ENCODE measurements at places on chromosomes 4 and X.
A peak's percentile ranks its signal among the peaks of the same experiment; 100 is the strongest.

- DNase-seq: no peak
Measured at GRCh38 chrX:41728125-41728524, 4.1 kb downstream of the GPR82 start.

GRCh38 chrX:139738581-139738980, 30.6 kb upstream of the MCF2 start:
- DNase-seq: no peak

DNA sequence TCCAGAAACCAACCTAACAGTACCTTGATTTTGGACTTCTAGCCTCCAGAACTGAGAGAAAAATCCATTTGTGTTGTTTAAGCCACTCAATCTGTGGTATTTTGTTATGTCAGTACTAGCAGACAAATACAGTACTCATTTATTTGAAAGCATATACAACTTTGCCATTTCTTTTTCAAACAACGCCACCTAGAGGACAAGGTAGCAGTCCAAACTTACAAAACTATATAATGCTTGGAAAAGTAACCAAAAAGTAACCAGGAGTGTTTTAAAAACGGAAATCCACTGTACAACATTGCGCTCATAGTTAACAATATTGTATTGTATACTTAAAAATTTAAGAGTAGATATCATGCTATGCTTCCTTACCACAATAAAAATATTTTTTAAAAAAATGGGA, 37.0 kb upstream of the FGF13 start:
- peak; percentile 15 for DNase-seq

GRCh38 chr4:187124331-187124730, 400.7 kb upstream of the FAT1 start:
- no peak for DNase-seq

GRCh38 chr4:128241019-128241418, 46.6 kb downstream of the PGRMC2 start:
- no peak for DNase-seq

- DNase-seq: no peak
Measured at GRCh38 chr4:1413204-1413663, 7.0 kb upstream of the NKX1-1 start.

- DNase-seq: no peak
Measured at GRCh38 chr4:120613778-120614177, 308.7 kb downstream of the PRDM5 start.

GRCh38 chrX:14872355-14872754, 514 bp downstream of the FANCB start:
- DNase-seq: no peak

DNA sequence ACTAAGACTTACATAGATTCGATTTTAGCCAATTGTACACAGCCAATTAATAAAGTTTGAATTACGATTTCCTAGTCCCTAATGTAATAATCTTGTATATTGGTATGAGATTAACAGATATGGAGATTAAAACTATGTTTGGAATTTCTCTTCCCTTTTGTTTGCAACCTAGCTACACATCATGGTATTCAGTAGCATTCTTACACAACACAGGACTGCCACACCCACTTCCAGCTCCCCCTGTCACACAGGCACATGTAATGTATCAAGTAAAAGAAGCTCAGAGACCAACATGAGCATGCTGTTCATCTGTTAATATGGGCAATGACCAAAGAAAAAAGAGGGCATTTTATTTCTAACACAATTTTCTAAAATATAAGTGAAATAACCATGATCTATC, 12.8 kb downstream of the SLC6A14 start:
- no peak for DNase-seq

- DNase-seq: no peak
Measured at GRCh38 chr4:121740796-121741409, 24.1 kb downstream of the SMIM43 start.

DNA sequence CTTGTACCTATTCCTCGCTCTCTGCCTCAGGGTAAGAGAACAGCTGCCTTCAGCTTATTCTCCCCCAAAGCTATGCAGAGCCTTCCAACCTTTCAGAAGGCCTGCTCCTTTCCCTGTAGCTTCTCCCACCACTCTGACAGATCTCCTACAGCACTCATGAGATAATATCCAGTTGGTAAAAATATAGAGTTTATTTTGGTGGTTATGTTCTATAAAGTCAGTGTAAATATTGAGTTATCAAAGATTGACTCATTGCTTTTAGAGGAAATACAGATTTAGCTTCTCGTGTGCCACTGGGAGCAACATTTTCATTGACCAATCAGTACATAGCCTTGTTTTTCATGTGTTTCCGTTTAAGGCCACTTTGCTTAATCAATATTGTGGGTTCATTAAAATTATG, 216.2 kb upstream of the TECRL start:
- no peak for DNase-seq

DNA sequence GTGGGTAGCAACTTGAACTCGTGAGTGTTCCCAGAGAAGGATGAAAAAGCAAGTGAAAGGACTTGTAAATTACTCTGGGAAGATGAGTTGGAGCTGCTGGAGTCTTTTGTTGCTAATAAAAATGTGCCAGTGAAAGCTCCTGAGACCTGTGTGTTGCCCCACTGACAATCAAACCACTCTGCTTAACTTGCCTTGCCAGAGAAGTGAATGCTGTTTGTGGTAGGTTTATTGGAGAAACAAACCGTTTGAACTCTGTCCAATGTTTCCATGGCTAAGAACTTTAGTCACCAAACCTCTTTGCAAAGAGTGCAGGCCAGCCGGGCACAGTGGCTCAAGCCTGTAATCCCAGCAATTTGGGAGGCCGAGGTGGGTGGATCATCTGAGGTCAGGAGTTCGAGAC, 586.9 kb downstream of the PCDH7 start:
- no peak for DNase-seq

DNA sequence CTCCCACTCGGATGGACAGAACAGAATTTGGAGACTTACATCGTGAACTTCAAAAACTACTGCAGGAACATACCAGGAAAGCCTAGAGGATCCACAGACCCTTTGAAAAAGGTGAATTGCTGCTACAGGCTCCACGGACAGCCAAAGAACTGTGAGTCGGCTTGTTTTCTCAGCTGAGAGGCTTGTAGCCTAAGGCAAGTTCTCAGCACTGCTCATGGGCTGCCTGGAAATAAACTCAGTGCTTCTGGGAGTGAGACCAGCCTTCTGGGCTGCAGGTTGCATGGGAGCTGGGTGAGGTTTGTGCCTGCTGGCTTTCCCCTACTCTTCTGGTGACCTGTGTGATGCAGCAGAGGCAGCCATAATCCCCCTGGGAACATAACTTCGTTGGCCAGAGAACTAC, 1397.6 kb downstream of the FAM133A start:
- DNase-seq: no peak

DNA sequence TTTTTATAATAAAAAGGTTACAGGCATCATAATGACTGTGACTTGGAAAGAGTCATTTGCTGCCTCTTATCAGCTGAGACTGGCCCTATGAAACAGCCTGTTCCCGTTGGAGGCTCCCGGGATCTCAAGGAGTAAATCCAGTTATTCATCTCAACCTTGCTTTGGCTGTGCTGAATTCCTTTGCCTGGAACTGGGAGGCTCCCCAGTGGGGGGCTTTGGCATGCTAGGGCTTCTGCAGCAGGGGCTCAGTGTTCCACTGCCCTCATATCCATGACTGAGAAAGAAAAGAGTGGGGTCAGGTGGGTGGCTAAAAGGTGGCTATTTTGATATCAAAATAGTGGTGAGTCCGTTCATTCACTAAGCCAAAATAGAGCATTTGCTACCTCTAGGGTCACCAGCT, 71.2 kb downstream of the TRPC5 start:
- no peak for DNase-seq

GRCh38 chr4:31343061-31343460, 622.9 kb downstream of the PCDH7 start:
- DNase-seq: no peak

DNA sequence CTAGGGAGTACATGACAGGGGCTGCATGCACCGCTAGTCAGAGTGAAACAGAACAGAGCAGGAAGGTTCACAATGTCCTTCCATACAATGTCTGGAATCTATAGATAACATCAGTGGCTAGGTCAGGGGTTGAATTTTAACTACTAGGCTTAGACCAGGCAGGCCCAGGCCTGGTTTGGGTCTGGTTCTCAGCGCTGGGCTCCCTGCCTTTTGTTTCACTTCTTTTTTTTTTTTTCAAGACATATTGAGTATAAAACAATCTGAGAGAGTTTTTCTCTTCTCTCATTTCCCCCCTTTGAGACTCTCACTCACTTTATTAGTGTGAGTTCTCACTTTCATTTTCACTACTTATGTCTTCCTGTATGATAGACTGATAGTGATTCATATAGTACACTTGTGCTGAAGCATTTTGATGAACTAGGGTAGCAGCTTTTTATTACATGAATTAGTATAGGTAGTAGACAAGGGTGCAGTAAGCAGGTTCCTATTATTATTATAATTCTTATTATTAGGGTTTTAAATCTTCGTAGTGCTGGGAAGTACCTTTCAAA, 120.0 kb upstream of the ZDHHC15 start:
- DNase-seq: no peak

DNA sequence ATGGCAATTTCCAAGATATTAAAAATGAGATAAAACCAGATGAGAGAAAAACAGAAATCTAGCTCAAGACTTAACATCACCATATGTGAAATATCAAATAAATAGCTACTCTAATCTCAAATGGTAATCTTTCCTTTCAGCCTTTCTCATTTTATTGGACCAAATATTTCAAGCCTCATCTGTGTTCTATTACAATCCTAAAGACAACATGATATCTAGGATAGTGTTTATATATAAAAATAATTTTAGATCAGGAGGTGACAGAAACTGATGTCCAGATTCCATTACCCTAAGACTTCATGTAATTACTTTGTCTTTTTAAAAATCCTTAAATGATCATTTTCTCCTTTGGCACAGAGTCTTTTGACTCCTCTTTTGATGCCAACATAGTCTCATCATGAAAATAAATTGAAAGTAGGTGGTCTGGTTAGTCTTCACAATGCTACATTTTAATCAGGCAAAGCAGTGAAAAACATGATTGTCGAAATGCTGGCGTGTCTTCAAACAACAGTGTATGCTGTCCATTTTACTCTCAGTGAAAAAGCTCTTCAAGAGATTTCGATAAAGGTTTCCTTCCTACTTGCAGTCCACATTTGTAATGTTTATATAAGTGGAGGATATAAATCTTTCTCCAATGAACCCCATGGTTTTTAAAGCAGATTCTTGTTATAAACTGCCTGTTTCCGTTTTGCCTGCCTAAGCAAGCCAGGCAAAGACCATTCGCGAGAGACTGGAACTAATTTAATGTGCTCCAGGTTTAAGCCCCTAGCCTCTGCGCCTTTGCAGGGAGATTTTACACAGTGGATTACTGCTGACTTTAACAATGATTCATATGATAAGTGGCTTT, 169.8 kb downstream of the SCFD2 start:
- DNase-seq: peak; percentile 19

GRCh38 chr4:73718375-73719373, 21.7 kb upstream of the CXCL8 start:
- no peak for DNase-seq

GRCh38 chr4:80434238-80434637, 98.7 kb downstream of the CFAP299 start:
- no peak for DNase-seq

DNA sequence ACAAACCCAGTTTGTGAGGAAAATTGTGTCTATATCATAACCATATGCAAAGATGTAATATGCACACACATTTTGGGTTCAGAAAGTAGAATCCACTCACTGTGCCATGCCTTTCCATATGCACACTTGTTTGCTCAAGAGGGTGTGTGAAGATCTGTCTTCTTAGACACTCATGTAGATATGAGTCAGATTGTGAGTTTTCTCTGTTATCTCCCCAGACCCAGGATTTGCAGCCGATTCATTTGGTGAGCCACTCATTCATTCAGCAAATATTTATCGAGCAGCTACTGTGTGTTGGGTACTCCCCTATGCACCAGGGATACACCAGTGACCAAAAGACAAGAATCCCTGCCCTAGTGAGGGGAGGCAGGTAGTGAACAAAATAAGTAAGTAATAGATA, 81.5 kb downstream of the CLCN5 start:
- no peak for DNase-seq

DNA sequence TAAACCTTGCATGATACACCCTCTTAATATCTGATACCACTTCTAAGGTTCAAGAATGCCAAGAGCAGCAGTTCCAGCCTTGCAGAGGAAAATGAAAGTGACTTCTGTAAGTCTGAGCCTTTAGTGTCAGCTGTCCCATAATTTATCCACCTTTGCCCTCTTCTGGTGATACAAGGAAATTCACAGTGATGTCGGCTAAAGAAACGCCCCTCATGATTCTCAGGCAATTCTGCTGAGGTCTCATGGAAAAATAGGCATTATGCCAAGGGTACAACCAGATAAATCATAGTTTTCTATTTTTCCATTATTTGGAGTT, 172.2 kb upstream of the CXCL13 start:
- DNase-seq: peak; percentile 37

- no peak for DNase-seq
Measured at GRCh38 chr4:33162122-33162521, 2442.0 kb downstream of the PCDH7 start.

DNA sequence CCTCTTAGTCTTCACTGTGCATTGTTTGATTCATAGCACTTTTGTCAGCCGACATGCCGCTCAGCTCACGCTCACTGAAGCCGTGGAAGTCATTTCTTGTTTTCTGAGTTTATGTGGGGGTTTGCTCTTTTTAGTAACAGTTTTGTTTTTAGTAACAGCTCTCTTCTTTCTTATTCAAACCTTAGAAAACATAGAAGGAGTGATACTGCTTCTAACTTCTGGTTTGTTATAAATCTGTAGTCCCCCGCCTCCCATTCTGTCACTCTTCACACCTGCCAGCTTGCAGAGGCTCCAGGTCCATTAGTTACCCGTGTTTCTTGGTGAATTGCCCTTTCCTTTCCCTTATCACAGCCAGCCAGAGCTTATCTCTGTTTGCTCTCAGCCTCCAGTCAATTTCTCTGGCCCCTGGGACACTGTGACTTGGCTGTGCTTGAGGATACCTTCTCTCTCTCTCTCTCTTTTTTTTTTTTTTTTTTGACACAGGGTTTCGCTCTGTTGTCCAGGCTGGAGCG, 50.5 kb downstream of the GRK4 start:
- DNase-seq: no peak

DNA sequence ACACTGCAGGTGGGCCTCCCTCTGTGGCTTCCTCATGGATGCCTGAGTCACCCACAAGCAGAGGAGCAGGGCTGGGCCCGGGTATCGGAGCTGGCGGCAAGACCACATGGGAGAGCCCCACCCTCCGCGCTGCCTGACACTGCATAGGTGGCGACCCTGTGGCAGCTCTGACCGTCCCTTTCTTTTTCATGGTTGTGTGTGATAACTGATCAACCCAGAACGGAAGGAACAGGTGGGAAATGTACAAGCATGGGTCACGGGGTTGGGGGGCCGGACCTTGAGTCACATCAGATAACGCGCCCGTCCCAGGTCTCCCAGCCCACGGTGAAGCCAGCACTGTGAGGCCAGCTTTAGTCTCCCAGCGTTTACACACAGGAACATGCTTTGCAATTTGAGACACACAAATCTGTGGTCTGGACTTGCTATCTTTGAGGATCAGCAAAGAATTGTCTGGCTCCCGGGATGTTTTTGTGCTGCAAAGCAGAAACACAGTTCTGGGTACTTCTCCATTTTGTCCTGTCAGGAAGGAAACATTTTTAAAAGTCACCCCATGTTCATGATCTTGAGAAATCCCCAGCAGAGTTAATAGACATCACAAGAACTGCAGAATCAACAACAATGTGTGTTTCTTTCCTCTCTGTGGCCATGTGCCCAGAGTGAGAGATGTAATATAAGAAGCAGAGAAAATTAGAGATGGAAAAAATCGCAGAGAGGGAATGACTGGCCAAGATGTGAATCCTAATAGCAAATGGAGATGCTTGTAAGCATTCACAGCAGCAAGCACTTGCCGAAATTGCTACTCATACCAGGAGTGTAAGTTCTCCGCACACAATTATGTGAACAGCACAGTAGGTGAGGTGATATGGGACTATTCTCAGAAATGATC, 70.1 kb upstream of the CBR4 start:
- peak; percentile 75 for DNase-seq

GRCh38 chrX:38754102-38754790, 47.0 kb upstream of the MID1IP1 start:
- peak; percentile 41 for DNase-seq
